Occipital lobe (tissue), 3 donors: ENCODE measurements at places on chromosomes 12 and 14. TPM values are rescaled to one million over a fixed set of nuclear protein-coding genes. Genes with fewer than 3 reads are reported as not detected.

DNA sequence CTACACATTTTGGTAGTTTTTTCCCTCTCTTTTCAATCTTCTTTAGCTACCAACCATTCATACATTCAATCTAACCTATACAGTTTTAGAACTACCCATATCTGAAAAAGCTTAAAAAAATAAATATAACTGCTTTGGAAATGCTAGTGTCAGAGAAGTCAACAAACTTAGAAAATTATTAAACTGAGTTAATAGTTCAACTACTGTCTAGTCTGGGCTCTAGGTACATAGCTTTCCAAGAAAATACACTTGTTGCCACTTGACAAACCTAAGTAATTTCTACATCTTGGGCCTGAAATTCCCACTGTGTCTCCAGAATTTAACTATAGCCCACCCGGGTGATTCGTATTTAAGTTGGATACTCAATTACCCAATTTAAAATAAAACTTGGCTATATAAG, 22.1 kb downstream of the GTF2A1 start:
- no peak for DNase-seq

DNA sequence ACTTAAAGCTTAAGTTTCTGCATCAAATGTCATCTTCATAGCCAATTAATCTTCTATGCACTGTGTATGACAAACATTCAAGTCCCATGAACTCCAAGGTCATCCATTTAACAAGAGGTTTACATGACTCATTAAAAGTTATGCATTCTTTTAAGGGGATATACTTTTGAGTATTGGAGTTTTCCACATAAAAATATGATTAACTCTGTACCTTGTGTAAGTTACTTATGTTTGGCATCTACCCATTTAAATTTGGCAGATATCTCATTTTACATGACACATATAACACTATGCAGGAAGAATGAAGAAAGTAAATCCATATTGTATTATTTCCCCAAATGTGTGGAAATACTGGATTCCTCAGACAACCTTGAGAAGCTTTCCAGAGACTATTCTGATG, 240.2 kb downstream of the PAX9 start:
- no peak for DNase-seq

DNA sequence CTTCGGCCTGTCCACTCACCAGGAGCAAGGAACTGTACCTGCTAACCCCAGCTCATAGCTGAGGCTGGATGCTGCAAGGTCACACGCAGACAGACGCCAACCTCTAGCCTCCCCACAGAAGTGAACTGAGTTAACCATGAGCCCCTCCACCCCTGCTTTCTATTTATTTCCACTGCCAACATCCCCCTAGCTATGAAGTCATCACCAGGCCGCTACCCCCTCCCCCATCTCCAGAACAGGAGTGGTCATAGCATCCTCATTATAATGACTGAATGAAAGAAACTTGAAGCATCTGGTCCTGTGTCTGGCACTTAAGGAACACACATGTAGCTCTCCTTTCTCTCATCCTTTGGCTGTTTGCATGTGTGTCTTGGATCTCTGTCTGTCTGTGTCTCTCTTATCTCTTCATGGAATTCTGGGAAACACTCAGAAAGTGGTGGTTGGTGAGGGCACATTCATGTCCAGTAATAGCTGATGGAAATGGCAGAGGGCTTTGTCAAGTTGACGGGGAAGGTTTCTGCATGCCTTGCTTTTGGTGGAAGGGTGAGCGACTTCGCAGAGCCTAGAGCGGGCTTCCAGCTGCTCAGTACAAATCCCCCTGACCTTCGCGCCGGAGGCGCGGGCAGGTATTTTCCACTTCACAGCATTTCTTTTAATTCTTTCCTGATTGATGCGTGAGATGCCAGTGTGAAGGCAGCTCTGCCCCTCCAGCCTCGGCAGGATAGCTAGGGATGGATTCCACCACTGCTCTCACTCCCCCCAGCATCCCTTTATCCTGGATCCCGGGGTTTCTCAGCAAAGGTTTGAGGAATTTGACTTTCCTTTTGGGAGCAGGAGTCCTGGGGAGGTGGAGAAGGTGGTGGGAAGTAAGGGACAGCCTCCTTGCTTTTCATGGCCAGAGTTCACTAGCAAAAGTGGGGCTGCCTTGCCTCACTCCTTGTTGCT, 198.2 kb downstream of the CHST11 start:
- DNase-seq = no peak

GRCh38 chr12:83665634-83666218, 979.0 kb downstream of the TMTC2 start:
- DNase-seq = no peak

GRCh38 chr14:72045885-72046284, 113.7 kb downstream of the RGS6 start:
- DNase-seq = no peak

SLCO1B1 gene
- 0.16 TPM for total RNA-seq

KRT71 gene
- total RNA-seq = not detected

PPP1R36 gene
- total RNA-seq = 1.4 TPM
